ENCODE measurements at places on chromosomes 11 and 22.

DNA sequence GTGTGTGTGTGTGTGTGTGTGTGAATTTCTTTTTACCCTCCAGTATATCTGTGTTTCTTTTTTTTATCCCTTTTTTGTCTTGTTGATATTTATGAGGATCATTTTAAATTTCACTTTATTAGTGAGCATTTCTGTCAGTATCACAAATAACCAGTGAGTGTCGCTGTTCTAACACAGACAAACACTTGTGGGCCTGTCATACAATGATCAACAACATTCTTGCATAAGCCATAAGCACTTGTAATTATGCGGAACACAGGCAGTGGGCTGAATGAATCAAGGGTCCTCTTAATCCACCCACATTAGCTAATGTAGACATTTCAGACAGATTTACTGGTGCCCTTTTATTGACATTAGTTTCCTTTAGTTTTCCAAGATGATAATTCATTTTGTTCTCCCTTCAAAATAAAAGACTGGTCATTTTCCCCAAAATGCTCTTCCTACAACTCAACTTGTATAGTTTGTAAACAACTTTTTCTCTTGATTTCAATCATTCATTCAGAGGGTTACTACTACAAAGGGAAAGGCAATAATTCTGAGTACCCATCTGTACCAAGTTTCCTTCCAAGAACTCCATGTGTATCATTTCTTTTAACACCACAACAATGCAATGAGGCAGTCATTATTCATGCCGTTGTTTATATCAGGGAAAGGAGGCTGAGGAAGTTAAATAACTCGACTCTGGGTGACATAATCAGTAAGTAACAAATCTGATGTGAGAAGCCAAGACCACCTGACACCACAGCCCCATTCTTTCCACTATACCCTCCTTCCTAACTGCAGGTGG lies 34.5 kb upstream of the ANO3 start:
- DNase-seq = no peak

DNA sequence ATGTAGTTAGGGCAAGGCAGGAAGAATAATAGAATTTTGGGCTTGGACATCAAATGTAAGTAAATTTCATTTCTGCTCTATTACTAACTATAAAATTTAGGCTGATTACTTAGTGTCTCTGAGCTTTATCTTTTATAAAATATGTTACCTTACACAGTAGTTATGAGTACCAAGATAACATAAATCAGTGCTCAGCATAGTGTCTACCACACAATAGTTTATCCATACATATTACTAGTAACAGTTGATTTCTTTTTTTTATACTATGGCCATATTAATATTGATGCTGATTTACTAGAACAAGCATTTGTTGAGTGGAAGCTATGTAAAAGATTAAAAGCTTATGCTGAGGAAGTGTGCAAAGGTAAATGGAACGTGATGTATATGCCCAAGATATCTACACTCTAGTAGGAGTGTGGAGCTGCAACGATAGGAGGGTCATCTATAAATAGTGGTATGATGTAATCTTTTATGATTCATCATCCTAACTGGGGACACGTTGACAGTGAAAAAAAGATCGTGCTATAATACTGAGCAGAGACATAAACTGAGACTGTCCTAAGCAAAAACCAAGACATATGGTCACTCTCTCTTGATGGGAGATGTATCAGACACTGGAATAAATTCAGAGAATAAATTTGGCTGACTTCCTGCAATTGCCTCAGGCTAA lies 8.7 kb upstream of the SLC5A12 start:
- no peak for DNase-seq

DNA sequence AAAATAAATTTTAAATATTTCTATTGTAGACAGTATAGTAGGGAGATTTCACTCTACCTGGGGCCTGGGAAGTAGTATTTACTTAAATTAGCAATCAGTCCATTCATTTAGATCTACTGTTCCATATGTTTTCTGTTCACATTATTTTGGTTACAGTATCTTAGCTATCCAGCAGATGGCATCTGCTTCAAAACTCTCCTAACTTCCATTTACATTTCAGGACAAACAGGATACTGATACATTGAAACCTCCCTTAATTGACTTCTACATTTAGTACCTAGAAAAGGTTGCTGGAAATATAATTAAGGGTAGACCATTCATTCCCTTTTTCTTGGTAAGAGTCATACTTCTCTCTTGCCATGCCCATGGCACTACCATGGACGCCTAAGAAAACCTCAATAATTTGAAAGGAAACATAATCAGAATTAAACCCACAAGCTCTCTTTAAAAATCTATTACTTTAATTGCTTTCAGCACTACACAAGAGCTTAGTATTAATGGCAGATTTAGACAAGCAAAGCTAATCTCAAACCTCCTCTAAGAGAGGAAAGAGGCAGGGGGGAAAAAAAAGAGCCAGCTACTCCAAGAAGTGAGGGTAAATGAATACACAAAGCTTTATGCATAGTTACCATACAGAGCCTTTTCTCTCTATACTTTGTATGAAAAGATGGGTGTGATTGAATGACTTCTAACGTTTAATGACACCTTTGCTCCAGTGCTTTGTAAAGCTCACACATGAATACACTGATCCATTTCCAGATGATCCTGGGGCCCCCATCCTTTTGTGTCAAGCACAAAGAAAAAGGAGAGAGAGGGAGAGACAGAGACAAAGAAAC lies 131.2 kb upstream of the MTMR2 start:
- DNase-seq = no peak

DNA sequence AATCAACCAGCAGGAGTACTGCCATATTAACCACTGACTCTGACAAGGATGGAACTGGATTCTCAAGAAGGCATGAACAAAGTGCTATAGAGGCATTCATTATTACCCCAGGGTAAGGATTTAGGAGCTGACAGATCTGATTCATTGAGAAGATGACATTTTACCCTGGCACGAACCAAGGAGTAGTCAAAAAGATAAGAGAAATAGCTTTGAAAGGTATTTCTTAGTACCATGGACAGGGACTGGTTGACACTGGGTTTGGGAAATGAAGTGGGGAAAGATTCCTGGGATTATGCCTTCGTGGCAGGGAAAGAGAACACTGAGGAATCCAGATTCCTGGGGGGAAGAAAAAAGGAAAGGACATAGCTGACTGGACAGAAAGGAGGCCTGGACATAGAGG lies 5.1 kb upstream of the SAAL1 start:
- no peak for DNase-seq

DNA sequence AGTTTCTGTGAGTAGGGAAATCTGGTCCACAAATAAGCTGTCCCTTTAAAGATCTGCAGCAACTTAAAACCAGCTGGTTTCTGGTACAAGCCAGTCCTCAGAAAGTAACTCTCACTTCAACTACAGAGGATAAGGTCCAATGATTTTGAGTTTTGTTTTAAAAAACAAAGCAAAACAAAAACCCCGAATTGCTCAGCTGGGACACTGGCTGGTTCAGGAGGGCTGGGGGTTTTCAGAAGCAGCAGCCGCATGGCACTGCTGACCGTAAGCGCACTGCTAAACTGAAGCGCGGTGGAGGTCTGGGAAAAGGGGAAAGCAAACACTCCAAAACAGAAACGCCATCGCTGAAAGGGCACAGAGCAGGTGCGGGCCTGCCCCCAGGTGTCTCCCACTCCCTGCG lies 59.7 kb downstream of the MICAL3 start:
- DNase-seq = no peak

DNA sequence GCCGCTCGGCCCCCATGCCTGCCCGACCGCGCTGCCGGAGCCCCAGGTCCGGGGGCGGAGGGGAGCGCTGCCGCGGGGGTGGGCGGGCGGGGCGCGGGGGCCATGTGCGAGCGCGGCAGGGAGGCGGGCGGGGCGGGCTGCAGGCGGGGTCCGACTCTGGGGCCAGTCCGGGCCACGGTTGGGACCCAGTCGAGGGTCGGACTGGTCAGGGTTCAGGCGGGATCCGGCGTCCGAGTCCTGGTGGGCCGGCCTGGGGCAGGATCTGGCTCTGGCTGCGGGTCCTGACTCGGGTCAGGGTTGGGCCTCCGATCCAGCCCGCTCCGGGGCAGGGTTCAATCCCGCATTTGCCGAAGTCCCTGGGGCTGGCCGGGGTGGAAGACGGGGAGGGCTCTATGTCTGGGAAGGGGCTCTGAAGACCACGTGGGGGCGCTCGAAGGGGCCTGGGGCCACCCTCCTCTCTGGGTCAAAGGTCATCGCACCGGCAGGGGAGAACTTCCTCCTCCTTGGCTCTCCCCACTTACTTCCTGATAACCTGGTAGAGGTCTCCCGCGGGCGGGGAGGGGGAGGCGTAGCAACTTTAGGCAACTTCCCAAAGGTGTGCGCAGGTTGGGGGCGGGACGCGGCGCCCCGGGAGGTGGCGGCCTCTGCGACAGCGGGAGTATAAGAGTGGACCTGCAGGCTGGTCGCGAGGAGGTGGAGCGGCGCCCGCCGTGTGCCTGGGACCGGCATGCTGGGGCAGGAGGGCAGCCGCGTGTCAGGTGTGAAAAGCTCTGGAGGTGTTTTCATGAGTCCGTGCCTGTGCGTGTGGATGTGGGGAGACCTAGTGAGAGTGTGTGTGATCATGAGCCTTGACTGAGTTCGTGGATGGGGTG lies 603 bp downstream of the ESRRA start:
- DNase-seq = no peak

- no peak for DNase-seq
Measured at GRCh38 chr11:129592191-129592590, 216.5 kb downstream of the BARX2 start.

DNA sequence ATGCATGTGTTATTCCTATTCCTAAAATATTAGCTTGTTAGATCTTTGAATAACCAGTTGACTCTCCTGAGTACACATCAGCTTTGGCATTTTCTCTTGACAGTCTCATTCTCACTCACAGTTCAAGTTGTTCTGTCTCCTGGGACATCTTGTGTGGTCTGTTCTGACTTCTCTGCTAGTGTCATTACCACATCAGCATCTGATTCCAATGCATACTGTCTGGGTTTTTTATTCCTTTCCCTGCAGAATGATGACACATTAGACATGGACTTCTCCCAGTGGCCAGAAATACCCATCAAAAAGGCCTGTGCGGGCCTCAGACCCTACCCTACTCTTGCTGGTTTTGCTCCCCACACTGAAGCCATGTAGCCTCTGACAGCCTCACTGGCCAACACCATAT lies 2.7 kb downstream of the ZNF74 start:
- no peak for DNase-seq

- no peak for DNase-seq
Measured at GRCh38 chr11:112017538-112017937, 7.7 kb upstream of the DLAT start.

DNA sequence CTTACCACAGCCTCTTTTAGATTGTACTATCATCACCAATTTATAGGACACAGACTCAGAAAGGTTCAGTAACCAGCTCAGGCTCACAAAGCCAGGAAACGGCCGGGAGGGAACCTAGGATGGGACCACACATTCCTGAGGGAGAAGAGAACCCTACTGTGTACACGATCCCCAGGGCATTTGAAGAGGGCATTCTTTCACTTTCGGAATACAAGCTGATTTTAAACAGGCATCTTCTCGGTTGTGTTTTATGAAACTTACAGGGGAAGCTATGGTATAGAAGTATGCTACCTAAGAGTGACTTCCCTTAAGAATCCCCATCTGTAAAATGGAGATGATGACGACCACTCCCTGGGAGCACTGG lies 19.0 kb downstream of the SMCO4 start:
- DNase-seq = no peak

DNA sequence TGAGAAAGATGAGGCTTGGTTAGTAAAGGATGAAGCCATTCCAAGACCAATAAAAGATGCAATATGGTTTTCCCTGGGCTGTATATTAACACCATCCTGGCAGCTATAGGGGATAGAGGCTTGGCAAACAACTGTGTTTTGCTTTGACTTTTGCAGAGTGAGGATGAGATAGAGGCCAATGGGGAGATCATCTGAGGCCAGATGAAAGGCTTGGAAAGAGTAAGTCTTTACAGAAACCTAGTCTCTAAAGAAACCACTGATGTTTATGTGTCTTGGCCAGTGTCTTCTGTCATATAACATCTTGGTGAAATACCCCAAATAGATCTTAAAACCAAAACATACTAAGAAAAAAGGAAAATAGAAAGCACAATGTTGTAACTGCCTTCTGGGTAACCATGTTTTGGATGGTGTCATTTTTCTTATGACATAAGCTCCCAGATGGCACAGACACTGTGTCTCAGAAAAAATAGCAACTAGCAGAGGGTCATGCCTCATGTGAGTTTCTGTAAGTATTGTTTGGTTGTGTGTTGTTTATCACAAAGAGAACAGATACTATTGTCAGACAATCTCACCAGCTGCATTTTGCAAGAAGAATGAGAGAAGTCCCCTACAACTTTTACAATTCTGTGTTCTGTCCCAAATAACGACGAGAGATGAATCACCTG lies 305.4 kb downstream of the ST3GAL4 start:
- no peak for DNase-seq

DNA sequence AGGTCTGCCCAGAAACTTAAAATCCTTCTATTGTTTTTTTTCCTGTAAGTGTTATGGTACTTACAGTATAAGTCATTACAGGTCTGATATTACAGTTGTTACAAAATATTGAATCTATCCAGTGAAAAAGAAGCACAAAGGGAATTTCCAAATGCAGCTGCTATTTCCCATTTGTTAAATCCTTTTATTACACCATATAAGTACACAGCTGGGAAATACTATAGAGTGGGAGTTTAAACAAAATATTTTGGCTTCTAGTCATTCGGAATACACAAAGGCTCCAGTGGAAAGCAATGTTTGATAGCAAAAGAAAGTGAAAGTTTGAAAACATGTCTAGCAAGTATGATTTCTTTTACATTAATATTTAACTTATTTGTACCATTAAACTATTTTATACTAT lies 18.0 kb downstream of the SOX6 start:
- DNase-seq = no peak

GRCh38 chr11:25242928-25243327 lies 746.1 kb downstream of the LUZP2 start:
- DNase-seq = no peak

GRCh38 chr11:124536520-124536919 lies 6.9 kb downstream of the OR8B12 start:
- DNase-seq = no peak

- no peak for DNase-seq
Measured at GRCh38 chr22:37186228-37186996, 1.6 kb downstream of the C1QTNF6 start.

- no peak for DNase-seq
Measured at GRCh38 chr11:103050351-103050750, 41.6 kb downstream of the DCUN1D5 start.

- no peak for DNase-seq
Measured at GRCh38 chr11:123272565-123272964, 77.5 kb upstream of the CLMP start.

All from stimulated activated CD8-positive, alpha-beta memory T cell treated with anti-CD3 and anti-CD28 coated beads, Interleukin-15, amount 100 ng/mL, for 1 hour (primary cell).